ENCODE measurements at places on chromosomes 2 and 18.

GRCh38 chr2:151007365-151007764 is 254.3 kb downstream of the RBM43 start:
- DNase-seq, result no peak

DNA sequence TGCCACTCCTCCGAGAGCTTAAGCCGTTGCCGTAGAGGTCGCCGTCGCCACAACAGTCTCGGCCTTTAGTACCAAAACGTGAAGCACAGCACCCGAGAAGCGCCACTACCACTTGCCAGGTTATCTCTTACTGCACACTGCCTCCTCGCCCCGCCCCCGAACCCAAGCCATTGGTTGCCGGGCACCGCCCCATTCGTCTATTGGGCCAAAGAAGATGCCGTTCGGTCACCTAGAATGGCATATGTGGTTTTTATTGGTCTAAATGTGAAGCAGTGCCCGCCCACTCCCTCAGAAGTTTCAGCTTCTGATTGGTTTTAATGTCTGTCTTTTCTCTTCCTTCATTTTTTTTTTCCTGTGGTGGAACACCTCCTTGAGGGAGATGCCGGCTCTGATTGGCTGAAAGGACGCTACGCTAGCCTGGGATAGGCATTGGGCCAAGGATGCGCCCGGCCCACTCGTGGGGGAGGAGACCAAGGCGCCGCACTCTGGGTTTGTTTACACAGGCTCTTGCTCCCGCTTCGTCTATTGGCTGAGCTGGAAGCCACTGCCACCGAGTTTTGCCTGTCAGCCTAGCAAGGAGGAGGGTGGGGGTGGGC is at the start of gene PAIP2B:
Gene PAIP2B (minus strand): TSS at position 139 of the 596 bp plus-strand sequence. CDS start 24,514 bp downstream, outside the sequence.
- DNase-seq, result peak; percentile 96

GRCh38 chr18:62736077-62736855 is 20.9 kb downstream of the PHLPP1 start:
- no peak for DNase-seq

- no peak for DNase-seq
Observed at GRCh38 chr18:68796936-68797690, 767 bp upstream of the CCDC102B start.

DNA sequence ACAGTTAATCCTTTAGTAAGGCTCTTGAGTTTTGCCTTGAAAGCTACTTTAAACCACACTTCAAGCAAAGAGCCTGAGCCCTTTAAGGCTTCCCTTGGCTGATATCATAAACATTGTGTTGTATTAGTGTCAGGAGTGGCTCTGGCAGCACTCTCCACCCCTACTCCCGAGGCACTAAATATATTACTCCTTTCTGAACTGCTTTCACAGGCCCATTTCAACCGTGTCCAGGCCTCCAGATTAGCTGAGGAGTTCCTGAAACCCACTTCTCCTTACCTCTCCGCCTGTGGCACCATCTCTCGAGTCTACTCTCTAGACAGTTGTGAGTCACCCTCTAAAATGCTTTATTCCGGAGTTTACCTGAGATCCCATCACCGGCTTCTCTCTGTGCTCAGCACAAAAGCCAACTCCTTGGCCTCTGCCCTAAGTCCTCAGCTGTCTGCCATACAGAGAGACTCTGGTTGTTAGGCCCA is 14.4 kb upstream of the STON1 start:
- no peak for DNase-seq

- no peak for DNase-seq
Observed at GRCh38 chr2:23588508-23589201, 203.7 kb downstream of the KLHL29 start.

GRCh38 chr2:179981085-179981484 is 26.0 kb downstream of the CWC22 start:
- DNase-seq, result no peak

DNA sequence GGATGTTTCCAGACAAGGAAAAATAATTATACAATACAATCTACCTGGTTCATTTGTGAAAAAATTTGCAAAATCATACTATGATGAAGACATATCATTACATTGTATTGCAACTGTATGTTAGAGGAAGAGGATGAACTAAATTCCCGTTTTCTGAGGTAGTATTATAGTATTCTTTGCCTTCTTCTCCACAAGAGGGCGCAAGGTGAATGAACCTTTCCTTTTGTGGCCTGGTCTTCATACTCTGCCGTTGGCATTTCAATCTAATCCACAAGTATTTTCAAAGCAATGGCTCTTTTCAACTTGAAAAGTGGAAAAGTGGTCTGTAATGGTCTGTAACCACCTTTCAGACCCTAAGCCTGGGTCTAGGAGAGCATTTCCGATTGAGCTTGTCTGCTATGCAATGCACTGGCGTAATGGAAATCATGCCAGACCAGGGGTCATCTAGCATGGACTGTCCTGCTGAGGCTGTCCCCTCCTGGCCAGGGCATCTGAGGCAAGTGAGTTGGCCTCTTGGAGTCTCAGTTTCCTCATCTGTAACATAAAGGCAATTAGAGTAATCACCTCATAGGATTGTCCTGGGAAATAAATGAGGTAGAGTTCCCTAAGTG is 30.8 kb upstream of the ZNF396 start:
- DNase-seq, result peak; percentile 47

GRCh38 chr2:238940806-238941205 is 92.9 kb downstream of the TWIST2 start:
- no peak for DNase-seq

- no peak for DNase-seq
Observed at GRCh38 chr2:26486789-26487188, 8.9 kb upstream of the OTOF start.

GRCh38 chr2:48232351-48232750 is 297.6 kb upstream of the STON1 start:
- DNase-seq, result no peak

- no peak for DNase-seq
Observed at GRCh38 chr2:207530160-207531031, 634 bp downstream of the CREB1 start.

GRCh38 chr2:170465241-170465640 is 249.9 kb upstream of the SP5 start:
- DNase-seq, result no peak

DNA sequence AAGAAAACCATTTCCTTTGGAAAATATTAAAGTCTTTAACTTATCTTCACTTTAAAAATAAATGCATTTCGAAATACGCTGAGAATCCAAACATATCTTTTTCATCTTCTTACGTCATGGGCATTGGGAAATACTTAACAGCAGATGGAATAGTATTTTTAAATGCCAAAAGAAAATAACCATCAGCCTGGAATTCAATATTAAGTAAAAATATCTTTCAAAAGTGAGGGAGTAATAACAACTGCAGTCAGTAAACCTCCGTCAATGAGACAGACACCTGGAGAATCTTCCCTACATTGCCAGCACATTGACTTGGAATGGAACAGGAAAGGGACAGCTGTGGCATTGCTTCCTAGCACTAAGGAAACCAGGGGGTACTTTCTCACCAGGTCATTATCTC is 290.4 kb upstream of the TNP1 start:
- DNase-seq, result no peak

GRCh38 chr2:127179766-127180165 is 40.3 kb downstream of the CYP27C1 start:
- DNase-seq, result no peak

DNA sequence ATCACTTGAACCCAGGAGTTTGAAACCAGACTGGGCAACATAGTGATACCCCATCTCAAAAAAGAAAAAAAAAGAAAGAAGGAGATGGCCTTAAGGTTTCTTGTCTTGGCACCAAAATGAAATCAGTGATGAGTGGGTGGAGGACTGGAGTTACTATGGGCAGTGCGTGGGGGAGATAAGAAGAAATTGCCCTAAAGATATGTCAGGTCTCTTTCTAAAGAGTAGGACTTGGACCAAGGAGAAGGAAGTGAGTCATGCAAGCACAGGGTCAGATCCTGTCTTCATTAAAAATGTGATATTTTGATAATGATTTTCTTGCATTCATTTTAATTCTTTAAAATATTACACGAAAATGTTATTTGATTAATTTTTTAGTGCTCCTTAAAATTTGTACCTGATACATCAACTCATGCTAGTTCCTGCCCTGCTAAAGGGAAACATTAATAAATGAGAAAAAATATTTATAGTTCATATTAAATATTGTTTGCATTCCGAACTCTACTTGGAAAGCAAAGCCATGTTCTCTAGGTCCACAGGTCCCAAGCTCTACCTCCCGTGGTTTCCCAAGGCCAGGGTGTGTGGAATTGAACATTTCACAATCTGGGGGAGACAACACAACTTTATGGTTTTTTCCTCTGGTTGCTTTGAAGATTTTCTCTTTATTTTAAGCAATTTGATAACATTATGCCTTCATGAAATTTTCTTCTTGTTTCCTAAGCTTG is 62.6 kb upstream of the CTLA4 start:
- no peak for DNase-seq

DNA sequence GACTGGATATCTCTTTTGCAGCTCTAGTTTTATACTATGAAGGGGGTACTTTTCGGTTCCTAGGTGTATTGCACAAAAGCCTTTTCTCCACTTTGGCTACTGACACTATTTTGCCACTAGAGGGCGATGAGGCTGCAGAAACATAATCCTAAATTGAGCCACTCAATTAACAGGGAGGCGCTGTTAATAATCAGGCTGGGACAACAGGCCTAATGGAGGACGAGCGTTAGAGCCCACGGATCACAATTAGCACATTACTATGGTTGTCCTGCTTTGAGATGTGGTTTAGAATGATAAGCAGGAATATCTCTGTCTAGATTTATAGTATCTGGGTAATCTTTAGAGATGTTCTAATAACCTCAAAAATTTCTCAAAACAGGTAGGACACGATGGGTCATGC is 62.2 kb upstream of the PMAIP1 start:
- peak; percentile 43 for DNase-seq

DNA sequence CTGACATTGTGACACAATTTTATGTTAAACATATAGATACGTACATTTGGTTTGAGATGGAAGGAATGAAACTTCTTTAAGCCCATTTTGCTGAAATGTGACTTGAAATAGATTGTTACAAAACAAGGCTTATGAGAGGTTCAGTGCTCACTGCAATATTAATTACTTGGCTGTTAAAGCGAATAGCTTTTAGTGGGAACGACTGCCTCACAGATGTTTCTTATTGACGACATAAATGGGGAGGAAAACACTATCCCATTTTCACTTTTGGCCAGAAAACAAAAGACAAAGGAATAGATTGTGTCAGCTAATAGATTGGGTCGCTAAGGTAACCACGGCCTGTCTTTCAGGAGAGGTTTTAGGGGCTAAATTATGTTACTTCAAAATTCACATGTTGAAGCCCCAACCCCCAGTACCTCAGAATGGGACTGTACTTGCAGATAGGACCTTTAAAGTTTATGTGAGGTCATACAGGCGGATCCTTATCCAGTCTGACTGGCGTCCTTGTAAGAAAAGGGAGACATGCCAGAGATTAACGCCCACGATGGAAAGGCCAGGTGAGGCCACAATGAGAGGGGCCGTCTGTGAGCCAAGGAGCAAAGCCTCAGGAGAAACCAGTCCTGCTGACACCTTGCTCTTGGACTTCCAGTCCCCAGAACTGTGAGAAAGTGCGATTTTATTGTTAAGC is 10.8 kb downstream of the INPP1 start:
- no peak for DNase-seq

- DNase-seq, result no peak
Observed at GRCh38 chr2:41724465-41724864, 323.4 kb upstream of the PKDCC start.

GRCh38 chr18:7198326-7198725 is 32.6 kb upstream of the LRRC30 start:
- DNase-seq, result no peak

DNA sequence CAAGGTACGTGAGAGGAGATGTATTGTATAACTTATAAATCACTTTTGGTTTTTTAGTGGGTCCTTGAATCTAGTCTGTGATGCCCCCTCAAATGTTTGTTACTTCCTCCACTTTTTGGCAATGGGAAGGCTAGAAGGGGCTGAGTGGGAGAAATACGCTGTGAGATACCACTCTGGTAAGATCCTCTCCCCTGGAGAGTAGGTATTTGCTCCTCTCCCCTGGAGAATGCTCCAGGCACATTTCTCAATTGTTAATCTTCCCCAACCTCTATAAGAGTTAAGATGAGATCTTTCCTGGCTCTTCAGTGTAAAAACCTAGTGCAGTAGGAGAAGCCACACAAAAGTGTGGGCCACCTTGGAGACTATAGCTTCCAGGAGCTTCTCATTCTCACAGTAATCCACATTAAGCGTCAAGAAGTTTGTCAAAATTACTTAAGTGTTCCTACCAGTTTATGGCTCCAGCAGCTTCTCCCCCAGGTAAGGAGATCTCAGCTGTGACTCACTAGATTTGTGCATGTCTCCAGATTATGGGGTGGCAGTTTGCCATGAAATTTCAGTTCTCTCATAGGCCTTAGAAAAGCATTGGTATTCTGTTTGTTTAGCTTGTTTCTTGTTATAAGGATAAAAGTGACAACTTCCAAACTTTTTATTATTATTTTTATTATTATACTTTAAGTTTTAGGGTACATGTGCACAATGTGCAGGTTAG is 182.6 kb downstream of the FSIP2 start:
- DNase-seq, result no peak

DNA sequence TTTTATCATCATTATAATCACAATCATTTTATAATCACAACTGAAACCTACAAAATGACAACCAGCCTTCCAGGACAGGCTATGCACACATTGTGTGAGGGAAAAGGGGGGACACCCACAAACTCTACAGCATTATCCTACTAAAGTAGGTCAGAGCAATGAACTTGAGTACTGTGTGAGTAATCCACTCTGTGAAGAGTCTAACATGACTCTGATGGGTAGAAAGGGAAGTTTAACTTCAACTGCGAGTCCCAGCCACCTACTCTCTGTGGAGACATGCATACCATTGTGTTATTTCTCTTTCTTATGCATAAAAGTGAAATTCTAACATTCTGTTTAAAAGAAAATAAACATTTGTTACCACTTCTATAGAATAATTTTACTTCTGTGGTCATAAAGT is 177.9 kb downstream of the ZNF516 start:
- no peak for DNase-seq

DNA sequence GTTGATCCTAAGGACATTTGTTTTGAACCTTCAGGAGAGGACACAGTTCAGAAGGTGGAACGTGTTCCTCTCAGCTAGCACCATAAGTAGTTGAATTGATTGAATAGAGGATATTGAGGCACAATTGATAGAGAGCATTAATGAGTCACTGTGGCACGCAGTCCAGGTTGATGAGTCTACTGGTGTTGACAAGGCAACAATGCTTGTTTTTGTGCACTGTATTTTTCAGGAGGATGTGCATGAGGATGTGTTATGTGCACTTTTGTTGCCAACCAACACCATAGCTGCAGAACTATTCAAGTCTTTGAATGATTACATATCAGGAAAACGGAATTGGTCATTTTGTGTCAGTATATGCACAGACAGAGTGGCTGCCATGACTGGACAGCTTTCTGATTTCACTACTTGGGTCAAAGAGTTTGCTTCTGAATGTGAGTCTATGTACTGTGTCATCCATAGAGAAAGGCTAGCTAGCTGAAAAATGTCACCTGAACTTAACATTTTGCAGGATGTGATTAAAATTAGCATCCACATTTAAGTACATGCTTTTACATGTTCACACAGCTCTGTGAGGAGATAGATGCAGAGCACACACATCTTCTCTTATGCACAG is 140.1 kb upstream of the B3GNT2 start:
- no peak for DNase-seq
